ENCODE measurements at places on chromosomes 16 and 17.

- DNase-seq = no peak
These were observed 114.4 kb upstream of the CES5A start for GRCh38 chr16:55989569-55989907.

DNA sequence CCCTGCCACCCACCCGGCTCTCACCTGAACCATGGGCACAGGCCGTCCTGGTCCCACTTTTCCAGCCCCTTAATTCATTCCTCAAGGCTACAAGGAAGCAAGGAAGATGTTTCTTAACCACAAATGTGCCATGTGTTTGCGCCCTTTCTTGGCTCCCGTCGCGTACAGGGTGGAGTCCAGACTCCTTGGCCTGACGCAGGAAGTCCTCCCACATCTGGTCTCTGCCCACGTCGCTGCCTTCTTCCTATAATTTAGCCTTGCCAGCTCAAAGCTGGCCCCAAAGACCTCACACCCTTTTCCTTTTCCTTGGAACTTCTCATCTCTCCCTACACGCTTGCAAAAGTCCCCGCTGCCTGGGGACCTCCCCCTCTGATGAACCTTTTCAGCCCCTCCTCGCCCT is 38.8 kb upstream of the BHLHA9 start:
- no peak for DNase-seq

- no peak for DNase-seq
These were observed 385.4 kb upstream of the RBFOX1 start for GRCh38 chr16:6947291-6947690.

- peak; percentile 45 for DNase-seq
These were observed 299.3 kb downstream of the SOX9 start for GRCh38 chr17:72419866-72420774.

GRCh38 chr17:2140683-2141082 is 85.8 kb downstream of the HIC1 start:
- DNase-seq = no peak

GRCh38 chr16:68309799-68310198 is 947 bp downstream of the SLC7A6OS start:
- no peak for DNase-seq

DNA sequence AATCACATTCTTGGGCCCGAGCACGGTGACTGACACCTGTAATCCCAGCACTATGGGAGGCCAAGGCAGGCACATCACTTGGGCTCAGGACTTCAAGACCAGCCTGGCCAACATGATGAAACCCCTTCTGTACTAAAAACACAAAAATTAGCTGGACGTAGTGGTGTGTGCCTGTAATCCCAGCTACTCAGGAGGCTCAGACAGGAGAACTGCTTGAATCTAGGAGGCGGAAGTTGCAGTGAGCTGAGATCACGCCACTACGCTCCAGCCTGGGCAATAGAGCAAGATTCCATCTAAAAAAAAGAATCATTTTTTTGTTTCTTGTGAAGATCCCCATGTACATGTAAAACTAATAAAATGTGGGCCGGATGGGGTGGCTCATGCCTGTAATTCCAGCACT is 53.1 kb upstream of the ATF7IP2 start:
- no peak for DNase-seq

- no peak for DNase-seq
These were observed 17.6 kb downstream of the GTF3C1 start for GRCh38 chr16:27531826-27532800.

GRCh38 chr17:29364691-29365090 is 25.5 kb upstream of the TAOK1 start:
- no peak for DNase-seq

Data from Caki2 (cell line).